CD4-positive, alpha-beta memory T cell (primary cell): ENCODE measurements at places on chromosomes 1 and 21. TPM values are rescaled to one million over a fixed set of nuclear protein-coding genes. Genes with fewer than 3 reads are reported as not detected.

DNA sequence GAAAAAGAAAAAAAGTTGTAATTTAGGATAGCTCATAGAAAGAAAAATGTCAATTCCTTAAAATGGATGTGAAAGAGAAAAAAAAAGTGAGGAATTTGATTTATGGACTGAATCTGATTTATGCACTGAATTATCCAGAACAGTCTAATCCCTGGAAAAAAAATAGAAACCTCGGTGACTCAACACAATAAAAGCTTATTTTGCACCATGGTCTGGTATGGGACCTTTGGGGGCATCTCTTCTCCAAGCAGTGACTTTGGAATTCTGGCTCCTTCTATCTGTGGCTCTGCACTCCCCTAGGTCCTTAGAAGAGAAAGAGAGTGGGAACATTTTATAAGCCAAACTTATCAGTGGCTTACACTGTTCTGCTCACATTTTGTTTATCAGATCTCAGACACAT lies 471.7 kb upstream of the B3GALT2 start:
- no peak for DNase-seq
- no peak overlapping the region for H3K27ac ChIP-seq
- no peaks in the 10 kb centered on the region for H3K36me3 ChIP-seq
- H3K27me3 ChIP-seq = no peaks in the 10 kb centered on the region
- H3K4me1 ChIP-seq = no peaks in the 10 kb centered on the region
- H3K4me3 ChIP-seq = no peak overlapping the region

The S100A16 gene
- total RNA-seq = not detected

The CHI3L1 gene
- 5.2 TPM for total RNA-seq

DNA sequence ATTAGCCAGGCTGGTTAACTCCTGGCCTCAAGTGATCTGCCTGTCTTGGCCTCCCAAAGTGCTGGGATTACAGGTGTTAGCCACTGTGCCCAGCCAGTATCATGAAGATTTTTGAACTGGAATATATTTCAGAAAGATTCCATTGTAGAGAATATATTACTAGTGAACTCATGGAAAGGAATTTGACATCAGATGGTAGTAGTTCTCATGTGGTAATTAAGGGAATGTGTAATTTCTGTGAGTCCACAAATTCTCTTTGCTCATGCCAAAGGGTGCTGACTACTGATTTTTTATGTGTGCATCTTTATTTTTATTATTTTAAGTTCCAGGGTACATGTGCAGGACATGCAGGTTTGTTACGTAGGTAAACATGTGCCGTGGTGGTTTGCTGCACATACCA lies 10.4 kb downstream of the DTL start:
- no peak overlapping the region for H3K27ac ChIP-seq
- no peak for DNase-seq
- no peak overlapping the region for H3K4me3 ChIP-seq
